Stimulated activated naive CD4-positive, alpha-beta T cell (primary cell): ENCODE measurements at places on chromosomes 13 and 19.

- no peak for DNase-seq
Observed at GRCh38 chr13:80830431-80830830, 489.5 kb upstream of the SPRY2 start.

GRCh38 chr13:48909056-48909389 is 66.7 kb upstream of the FNDC3A start:
- DNase-seq, result no peak

DNA sequence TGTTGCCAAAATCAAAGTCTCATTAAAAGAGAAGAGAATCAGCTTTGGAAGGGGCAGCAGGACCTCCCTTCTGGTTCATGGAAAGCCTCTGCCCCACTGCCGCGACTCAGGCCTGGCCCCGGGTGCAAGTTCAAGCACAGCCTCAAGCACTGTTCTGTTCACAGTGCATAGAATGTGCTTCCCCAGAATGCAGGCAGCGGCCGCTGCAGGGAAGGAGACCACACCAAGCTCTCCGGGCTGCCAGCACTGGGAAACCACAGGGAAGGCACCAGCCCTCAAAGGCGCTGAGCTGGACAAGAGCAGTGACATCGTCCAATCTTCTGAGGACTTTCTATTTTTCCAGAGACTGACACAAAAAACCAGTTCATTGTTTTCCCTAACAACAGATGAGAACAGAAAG is 55.5 kb downstream of the CRYL1 start:
- DNase-seq, result no peak

GRCh38 chr13:50672025-50672424 is 171.5 kb downstream of the DLEU7 start:
- DNase-seq, result no peak

DNA sequence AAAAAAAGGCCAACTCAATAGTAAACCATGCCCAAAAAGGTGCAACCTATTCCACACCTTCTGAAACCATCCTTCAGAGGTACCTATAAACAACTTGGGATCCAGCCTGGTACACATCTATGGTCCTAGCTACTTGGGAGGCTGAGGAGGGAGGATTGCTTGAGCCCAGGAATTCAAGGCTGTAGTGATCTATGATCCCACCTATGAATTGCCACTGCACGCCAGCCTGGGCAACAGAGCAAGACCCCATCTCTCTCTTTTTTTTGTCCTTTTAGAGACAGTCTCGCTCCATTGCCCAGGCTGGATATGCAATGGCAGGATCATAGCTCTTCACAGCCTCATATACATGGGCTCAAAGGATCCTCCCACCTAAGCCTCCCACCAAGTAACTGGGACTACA is 26.0 kb downstream of the ZSWIM4 start:
- no peak for DNase-seq

GRCh38 chr19:35869327-35870123 is 1.2 kb downstream of the APLP1 start:
- peak; percentile 69 for DNase-seq

DNA sequence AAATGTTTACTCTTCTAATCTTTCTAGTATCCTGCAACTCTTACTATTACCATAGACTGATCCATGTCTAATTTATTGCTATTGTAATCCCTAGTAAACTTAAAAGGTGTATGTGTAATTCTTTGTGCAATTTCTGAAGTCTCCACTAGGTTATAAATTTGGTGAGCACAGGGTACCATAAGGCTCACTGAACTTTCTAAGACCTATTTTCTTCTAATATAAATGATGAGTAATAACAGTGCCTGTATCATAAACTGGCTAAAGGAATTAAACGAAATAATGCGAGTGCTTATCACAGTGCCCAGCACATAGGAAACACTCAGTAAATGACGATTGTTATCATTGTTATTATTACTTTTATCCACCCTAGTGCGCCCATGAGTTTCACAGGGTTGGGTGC is 119.1 kb downstream of the KLF12 start:
- DNase-seq, result no peak

DNA sequence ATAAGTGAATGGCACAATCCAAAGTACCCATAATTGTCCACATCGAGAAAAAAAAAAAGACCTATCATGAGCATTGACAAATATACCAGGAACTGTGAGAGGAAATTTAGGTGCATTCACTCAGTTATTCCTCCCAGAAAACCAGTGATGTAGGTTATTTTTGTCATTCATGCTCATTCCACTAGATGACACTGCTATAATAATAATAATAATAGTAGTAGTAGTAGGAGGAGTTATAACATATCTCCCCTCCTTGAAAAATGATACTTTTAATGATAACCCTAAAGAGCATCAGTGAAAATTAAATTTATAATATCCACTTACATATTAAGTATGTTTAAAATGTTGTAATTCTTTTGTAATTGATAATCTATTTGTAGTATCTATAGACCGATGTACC is 463.9 kb upstream of the MIR17HG start:
- DNase-seq, result no peak

- DNase-seq, result no peak
Observed at GRCh38 chr13:110137680-110138009, 169.3 kb downstream of the COL4A1 start.

DNA sequence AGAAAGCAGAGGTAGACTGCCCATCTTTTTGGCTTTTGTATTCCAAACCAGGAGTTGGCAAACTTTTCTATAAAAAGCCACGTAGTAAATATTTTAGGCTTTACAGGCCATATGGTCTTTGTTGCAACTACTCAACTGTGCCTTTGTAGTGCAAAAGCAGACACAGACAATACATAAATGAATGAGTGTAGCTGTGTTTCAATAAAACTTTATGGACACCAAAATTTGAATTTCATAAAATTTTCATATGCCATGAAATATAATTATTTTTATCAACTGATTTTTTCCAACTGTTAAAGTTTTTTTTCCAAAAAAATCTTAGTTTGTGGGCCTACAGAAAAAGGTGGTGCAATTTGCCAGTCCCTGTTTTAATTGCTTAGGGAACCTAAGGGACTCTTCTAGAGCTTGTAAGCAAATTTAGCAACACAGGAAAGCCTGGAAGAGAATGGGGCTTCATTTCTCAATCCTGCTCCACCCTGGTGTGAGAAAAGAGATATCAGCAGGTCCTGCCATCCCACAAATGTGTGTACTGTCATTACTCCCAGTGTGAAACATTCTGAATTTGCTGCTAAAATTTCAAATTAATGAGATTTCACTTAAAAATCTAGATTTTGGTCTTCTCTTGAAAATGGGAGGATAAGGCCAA is 194.2 kb downstream of the RGCC start:
- no peak for DNase-seq

DNA sequence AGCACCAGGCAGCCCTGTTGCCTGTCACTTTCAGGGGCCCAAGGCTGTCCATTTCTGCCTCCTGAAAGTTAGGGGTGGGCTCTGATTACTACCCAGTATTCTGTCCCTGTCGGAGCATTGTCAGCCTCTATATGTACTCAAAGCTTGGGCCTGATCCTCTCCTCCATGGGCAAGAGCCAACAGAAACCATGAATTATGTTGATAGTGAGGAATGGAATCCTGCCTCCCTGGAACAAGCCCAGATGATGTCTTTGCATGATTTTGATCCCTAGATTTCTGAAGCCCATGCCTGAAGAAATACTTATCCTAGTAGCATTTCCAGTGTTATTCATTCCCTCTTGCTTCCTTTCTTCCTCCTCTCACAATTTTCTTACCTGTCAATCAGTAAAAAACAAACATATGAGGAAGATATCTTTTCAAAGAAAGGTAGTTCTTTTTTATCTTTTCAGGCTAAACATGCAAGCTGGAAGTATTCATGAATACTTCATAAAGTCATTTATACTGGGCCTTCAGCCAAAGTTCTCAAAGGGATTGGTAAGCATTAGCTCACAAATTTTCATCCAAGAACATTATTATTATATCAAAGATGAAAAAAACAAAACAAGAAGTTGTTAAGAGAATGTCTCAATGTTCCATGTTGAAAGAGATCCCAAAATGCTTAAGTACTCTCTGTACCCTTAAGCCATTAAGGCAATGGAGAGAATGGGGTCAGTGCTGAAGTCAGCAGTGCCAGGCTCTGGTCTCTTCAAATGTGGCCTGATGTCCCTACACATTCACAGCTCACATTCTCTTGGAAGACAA is 171.7 kb downstream of the NHLRC3 start:
- DNase-seq, result no peak

DNA sequence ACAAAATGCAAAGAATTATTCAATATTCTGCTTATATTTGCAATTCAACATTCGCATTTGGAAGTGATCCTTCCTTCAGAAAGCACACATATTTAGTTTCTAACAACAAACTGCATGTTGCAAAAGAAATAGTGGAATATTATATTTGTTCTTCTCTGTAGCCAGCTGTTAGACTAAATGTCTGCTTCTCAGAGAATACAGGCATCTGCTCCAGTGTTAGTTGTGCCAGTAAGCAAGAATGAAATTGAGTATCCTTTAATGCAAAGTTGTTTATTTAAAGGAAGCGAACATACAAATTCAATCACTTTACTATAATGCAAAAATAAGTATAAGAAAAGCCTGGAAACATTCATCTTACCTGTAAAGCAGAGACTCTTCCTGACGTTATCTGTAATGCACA is 663 bp downstream of the SLITRK6 start:
- DNase-seq, result no peak

DNA sequence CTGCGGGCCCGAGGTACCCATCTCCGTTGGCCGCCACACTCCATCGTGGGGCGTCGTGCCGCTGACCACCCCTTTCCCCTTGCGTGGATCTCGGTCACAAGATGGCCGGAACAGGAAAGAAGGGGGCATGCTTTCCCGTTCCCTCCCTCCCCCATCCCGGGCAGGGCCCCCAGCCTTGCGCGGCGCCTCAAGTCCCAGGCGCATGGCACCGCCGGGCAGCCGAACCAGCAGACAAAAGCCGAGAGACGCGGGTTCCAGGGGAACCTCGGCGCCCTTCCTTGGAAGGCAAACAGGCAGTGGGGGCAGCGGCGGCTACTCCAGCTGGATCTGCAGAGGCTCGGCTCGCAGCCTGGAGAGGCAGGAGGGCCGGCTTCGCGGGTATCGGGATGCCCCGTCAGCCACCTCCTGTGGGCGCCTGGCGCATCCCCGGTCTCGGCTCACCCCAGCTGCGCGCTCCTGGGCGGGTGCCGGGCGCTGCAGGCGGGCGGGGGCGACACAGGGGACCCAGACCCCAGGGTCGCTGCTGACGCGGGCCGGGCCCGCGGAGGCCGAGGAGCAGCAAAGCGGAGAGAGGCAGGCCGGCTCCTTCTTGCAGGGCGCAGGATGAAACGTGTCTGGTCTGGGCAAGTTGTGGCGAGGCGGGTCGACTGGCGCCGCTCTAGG is 439 bp downstream of the DZIP1 start:
- no peak for DNase-seq

- DNase-seq, result no peak
Observed at GRCh38 chr13:31051999-31052398, 109.7 kb downstream of the HSPH1 start.

- no peak for DNase-seq
Observed at GRCh38 chr19:36460046-36460445, 29.3 kb downstream of the ZNF566 start.

DNA sequence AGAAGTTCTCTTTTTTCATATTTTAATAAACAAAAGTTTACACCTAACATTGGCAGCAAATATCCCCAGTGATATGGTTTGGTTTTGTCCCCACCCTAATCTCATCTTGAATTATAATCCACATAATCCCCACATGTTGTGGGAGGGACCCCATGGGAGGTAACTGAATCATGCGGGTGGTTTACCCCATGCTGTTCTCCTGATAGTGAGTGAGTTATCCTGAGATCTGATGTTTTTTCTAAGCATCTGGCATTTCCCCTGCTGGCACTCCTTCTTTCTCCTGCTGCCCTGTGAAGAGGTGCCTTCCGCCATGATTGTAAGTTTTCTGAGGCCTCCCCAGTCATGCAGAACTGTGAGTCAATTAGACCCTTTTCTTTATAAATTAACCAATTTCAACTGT is 214.7 kb downstream of the SLITRK1 start:
- no peak for DNase-seq

DNA sequence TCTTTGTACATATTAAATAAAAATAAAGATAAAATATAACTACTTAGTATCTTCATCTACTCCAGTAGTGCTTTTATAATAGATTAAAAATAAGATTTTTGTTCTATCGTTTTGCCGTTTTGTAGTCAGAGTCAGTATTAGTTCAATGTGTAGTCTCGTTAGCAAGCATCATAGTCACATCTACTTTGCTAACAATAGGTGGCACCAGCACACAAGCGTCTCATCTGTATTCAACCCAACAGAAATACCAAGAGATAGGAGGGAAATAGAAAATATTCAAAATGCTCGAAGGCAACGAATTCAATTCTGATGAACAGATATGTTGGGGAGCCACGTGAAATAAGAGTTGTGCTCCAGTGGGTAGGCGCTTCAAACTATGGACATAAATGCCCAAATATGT is 21.4 kb upstream of the MICU2 start:
- DNase-seq, result peak; percentile 17

DNA sequence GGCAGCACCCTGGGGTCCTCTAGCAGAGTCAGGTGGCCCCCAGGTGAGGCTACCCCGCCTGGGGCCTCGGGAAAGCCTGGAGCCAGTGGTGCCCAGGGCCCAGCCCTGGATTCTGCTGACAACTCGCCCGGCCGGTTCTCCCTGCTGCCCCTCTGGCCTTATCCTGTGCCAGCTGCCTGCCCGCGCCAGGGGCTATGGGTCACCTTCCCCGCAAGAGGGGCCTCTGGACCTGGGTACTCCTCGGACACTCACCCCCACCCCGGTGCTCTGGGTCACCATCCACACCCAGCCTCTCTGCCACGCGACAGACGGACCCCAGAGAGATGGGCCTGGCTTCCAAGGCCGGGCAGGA is 24.0 kb downstream of the ZBTB7A start:
- no peak for DNase-seq

DNA sequence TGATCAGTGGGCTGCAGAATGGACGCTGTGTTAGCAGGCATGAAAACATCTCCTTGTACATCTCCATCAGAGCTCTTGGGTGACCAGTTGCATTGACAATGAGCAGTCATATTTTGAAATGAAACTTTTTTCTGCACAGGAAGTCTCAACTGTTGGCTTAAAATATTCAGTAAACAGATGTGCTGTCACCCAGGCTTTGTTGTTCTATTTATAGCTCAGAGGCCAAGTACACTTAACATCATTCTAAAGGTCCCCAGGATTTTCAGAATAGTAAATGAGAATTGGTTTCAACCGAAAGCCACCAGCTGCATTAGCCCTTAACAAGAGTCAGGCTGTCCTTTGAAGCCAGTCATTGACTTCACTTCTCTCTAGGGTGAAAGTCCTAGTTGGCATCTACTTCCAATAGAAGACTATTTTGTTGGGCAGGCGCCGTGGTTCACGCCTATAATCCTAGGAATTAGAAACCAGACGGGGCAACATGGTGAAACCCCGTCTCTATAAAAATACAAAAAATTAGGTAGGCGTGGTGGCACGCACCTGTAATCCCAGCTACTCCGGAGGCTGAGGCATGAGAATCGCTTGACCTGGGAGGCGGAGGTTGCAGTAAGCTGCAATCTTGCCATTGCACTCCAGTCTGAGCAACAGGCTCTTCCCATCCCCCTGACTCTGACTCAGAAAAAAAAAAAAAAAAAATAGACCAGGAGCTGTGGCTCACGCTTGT is 7.9 kb upstream of the PDE4A start:
- DNase-seq, result peak; percentile 28

- DNase-seq, result no peak
Observed at GRCh38 chr13:68813180-68813796, 1294.3 kb upstream of the ATXN8OS start.

GRCh38 chr19:36113894-36114720 is 568 bp downstream of the POLR2I start:
- no peak for DNase-seq

GRCh38 chr19:14053032-14053431 is 8.8 kb downstream of the PALM3 start:
- no peak for DNase-seq

- DNase-seq, result peak; percentile 56
Observed at GRCh38 chr13:100088644-100089464, at the start of gene PCCA. Gene PCCA (plus strand): TSS chr13:100089093. CDS start chr13:100089121, 28 bp downstream.

GRCh38 chr13:57353831-57354230 is 186.8 kb downstream of the PRR20E start:
- DNase-seq, result no peak
